ENCODE measurements at places on chromosomes 2 and 18.

DNA sequence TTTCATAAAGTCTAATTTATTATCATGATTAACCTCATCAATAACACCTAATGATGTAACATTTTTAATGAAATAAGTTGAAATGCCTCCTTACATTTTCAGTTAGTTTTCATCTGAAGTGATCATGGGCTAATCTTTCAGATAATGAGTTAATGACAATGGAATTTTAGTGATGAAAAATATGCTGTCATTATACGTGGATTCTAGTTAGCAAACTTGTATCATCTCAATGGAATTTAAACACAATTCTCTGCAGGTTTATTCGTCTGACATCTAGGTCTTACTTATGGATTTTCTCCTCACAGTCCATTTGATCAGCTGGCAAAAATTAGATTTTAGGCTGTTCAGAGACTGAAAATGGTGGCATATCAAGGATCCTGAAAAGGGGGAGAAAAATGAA lies 885.0 kb downstream of the SLC4A3 start:
- DNase-seq: no peak

GRCh38 chr2:133710613-133711012 lies 142.3 kb upstream of the NCKAP5 start:
- no peak for DNase-seq

DNA sequence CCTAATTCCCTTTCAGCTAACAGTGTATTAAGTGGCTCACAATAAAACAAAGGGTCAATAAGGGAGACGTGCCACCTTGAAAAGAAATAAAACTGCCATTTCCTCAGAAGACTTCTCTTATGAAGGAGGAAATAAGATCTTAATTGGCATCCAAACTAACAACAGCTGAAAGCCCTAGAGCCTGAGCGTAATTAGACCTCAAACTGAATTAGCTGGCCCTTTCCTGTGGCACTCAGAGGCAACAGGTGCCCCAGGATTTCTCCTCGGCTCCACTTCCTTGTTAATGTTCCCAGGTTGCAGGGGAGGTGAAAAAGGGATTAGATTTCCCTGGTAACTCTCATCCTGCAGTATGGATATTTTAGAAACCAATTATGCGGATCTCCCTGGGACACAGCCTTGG lies 804.3 kb downstream of the DCDC2C start:
- DNase-seq: peak; percentile 38

DNA sequence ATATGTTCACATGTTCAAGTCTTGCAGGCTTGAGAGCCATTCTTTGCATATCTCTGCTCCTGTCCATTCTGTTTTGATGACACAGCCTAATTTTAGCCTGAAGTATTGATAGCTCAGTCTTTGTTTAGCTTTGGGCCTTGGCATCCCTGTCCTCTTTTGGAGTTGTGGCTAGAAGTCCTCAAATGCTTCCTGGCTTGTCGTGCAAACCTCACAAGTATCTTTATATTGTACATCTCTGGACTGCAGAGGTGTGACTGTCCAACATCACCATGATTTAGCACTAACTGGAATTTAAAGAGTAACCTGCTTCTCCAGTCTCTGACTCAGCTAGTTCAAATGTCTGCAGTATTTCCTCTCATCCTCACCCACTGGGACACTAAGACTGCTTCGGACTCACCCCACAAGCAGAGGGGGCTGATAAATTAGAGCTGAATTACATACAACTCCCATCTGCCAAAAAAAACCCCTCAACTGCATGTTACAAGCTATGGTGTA lies 11.7 kb downstream of the PFN4 start:
- no peak for DNase-seq

DNA sequence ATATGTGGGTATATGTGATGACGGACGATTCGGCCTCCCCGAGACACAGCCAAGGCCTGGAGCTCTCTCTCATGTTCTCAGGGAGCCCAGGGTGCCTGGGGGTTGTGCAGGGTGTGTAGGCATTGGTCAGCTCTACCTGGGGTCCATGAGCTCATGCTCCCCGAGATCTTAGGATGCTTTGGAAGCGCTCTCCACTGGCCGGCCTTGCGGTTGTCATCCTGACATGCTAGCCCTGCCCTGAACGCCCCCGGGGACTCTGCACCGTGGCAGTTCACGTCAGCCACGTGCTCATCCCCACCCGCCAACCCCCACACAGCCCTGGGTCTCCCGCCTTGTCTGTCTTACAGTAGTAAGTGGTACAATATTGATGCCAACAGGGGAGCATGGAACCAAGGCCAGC lies 67.8 kb downstream of the RTP5 start:
- no peak for DNase-seq

- peak; percentile 8 for DNase-seq
Observed at GRCh38 chr2:173210270-173211196, 134.9 kb downstream of the MAP3K20 start.

- no peak for DNase-seq
Observed at GRCh38 chr2:23589739-23590138, 204.8 kb downstream of the KLHL29 start.

- DNase-seq: no peak
Observed at GRCh38 chr2:150136401-150136800, 351.1 kb downstream of the RND3 start.

DNA sequence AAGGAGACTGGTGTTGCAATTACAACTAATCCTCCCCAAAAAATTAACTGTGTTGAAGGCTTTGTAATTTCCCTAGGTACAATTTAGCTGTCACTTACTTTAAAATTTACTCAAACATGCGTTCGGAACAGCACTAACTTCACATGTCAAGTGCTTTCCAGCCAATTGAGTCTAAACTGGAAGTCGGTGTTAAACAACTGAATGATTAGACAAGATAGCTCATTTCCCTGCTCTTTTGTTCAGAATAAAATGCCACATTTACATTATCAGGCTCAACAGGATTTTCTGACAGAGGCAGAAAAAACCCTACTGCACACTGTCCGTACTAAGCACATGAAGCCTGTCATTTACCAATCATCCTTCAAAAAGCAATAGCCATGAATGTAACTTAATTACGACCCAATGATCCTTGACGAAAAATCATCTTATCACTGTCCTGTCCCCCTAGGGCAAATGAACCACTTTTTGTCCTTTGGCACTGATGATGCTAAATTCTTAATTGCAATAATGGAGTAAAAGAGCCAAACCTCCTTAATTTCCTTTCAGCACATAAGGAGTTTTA lies 56.0 kb downstream of the LRPPRC start:
- DNase-seq: peak; percentile 50

- DNase-seq: no peak
Observed at GRCh38 chr18:2331491-2331890, 239.8 kb downstream of the METTL4 start.

DNA sequence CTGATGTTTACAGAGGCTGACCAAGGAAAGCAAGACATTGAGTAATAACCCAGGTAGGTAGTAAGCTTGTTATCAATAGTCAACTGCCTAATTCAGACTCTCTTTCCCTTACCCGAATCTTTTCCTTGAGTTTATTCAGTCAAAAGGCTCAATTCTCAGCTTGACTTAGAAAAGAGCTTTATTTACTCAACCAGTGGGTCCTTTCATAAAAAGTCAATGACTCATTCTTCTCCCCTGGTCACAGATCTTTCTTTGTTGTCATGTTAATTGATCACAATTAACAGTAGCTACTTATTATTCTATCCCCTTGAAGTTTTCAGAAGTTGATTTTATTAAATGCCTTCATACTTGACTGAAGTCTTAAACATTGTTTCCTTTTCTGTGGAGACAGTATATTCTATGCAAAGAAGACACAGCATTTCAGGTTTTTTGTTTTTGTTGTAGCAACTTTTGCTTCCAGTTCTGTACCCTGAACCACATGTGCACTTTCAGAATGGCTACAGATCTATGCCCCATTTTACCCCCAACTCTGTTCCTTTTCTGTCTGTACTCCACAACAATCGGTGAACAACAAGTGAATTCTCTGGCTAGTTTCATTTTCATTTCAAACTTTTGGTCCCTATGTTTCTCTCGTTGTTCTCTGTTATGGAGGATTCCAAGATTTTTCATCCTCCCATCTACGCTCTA lies 428.3 kb downstream of the NCKAP5 start:
- DNase-seq: no peak

All from NCI-H1417 treated with DMSO at 0.1 percent for 48 hours (cell line).